Naive thymus-derived CD4-positive, alpha-beta T cell (primary cell): ENCODE measurements at places on chromosomes 11 and 22.

GRCh38 chr11:111652184-111652583, 49.9 kb downstream of the SIK2 start:
- no peak for DNase-seq

DNA sequence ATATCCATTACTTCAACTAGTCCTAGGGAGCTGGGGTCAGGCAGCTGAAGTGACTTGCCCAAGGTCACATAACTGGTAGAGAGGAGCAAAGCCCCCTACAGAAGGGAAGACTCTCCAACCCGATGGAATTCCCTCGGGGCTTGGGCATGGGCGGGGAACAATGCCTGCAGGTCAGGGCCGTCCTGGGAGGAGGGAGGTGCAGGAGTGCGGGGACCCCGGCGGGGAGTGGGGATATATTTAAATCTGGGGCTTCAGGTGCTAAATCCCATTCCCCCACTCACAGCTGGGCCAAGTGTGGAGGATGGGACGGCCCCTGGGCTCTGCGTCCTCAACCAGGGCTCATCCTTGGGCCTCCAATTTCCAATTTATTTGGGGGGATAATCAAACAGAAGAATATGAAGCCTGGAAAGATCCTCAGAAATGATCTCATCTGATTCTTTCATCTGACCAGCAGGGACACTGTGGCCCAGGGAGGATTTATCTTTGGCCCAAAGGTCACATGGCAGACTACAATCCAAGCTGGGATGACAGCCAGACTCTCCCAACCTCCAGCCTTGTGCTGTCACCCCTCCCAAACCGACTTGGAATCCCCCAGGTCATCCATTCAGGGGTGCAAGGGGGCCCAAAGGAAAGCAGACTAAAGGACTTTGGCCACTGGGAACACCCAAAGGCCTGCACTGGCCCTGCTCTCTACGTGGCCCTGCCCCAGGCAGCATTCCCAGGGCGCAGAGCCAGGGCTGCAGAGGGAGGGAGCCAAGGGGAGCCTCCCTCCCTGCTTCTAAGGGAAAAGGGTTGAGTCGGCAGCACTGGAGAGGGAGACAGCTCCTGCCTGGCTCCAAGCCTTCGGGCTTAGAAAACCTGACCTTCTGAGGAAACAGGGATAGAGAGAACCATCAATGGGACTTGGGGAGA, 8.7 kb upstream of the C1QTNF6 start:
- no peak for DNase-seq

- no peak for DNase-seq
Measured at GRCh38 chr11:20010156-20010850, 150.0 kb downstream of the DBX1 start.

GRCh38 chr11:1796413-1797011, 32.8 kb upstream of the CTSD start:
- DNase-seq, result no peak

GRCh38 chr22:50115693-50116092, 25.9 kb downstream of the MOV10L1 start:
- DNase-seq, result no peak
